ENCODE measurements at places on chromosomes 7 and 10.
A peak's percentile ranks its signal among the peaks of the same experiment; 100 is the strongest.

DNA sequence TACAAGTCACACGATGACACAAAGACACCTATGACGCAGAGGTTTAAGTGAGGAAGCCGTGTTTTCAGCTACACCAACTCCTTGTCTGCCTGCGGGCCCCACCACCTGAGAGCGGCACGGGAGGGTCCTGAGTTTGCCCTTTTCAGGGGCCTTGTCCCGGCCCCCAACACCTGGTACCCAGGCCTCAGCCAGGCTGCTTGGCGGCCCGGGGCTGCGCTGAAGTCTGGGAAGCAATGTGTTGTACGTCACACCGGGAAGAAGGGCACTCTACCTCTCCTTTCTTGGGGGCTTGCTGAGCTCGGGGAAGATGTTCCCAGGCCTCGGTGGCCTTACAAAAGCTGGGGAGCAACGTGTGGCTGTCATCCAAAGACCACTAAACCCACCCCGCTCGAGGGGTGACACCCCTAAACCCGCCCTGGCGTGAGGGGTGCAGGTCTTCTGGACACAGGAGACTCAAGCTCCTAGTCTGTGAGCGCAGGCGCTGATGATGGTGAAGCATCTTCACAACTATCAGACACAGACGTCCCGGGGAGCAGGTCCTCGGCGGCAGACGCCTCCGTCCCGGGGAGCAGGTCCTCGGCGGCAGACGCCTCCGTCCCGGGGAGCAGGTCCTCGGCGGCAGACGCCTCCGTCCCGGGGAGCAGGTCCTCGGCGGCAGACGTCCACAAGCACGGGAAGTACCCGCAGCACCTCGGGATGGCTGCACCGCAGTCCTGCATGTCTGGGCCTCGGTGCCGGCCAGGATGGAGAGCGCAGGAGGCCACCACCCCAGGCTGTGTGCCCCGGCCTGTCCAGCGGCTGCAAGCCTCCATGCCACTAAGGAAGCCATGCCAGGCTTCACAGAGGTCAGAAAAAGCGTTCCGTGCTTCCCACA, 15.4 kb downstream of the CFAP46 start:
- DNase-seq, result no peak

- peak; percentile 35 for DNase-seq
These were observed 822.3 kb downstream of the PHTF2 start for GRCh38 chr7:78620920-78621319.

- no peak for DNase-seq
These were observed 52.8 kb downstream of the HHEX start for GRCh38 chr10:92742331-92743228.

DNA sequence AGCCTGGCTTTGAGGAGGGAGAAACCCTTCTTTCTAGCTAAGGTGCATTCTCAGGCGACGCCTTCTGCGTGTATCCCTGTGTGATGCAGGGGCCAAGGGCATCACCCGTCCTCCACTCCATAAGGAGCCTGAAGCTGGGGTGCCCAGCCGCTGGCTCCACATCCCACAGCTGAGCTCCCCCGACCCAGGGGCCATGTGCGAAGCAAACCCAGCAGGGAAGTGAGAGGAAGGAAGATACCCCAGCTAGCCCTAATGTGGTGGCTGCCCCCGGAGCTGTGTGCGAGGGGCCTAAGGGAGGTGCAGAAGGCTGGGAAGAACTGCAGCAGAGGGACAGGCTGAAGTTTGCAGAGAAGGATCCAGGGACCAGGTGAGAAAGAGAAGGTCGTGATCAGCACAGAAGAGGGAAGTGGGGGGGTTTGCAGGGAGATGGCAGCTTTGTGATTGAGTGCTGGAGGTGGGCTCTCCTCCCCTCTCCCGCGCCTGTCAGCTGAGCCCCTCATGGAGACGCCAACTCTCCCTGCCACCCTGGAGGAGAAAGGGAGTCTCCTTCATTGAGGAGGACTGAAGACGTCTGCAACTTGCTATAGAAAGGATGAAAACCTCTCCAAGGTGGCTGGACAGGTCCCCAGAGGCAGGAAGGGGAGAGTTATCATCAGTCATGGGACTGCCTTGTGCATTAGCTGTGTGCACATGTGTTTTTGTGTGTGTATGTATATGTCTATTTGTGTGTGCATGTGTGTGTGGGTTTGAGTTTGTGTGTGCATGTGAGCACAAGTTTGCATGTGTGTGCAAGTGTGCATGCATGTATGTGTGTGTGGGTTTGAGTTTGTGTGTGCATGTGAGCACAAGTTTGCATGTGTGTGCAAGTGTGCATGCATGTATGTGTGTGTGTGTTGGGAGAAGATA, 3.5 kb upstream of the CALML5 start:
- no peak for DNase-seq

GRCh38 chr10:86127274-86127819, 239.2 kb downstream of the GRID1 start:
- DNase-seq, result no peak

GRCh38 chr10:47207894-47208469, 92.0 kb upstream of the GDF10 start:
- DNase-seq, result no peak
